ENCODE measurements at places on chromosomes 13 and 19. TPM values are rescaled to one million over a fixed set of nuclear protein-coding genes. Genes with fewer than 3 reads are reported as not detected.

The PTPRH gene
- total RNA-seq: 1.00 TPM

The DKKL1 gene
- not detected for total RNA-seq

The DIRAS1 gene
- total RNA-seq: 1.1 TPM

The SLC17A7 gene
- total RNA-seq: 2.3 TPM

The OR4F17 gene
- total RNA-seq: not detected

The COL5A3 gene
- total RNA-seq: 30.2 TPM

The ZNF225 gene
- 3.8 TPM for total RNA-seq

The EPSTI1 gene
- 18.2 TPM for total RNA-seq

The MISP gene
- total RNA-seq: 0.67 TPM

The ZSWIM4 gene
- 5.2 TPM for total RNA-seq

DNA sequence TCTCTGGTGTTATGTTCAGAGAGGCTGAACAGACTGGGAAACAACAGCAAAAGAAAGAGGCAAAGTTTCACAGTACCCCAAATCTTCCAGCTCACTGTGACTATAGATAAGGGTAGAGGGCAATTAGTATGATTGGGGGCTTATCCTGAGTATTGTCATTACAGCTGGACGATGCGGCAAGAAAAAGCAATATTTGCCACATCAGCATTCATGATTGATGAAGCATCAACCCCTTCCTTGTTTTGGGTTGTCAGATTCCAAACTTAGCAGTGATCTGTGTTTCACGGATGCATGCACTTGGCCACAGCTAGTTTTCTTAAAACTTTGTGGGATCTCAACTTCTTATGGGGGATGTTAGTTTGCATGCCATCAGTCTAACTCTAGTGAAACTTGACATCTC, 348.8 kb upstream of the SLITRK5 start:
- DNase-seq: no peak

DNA sequence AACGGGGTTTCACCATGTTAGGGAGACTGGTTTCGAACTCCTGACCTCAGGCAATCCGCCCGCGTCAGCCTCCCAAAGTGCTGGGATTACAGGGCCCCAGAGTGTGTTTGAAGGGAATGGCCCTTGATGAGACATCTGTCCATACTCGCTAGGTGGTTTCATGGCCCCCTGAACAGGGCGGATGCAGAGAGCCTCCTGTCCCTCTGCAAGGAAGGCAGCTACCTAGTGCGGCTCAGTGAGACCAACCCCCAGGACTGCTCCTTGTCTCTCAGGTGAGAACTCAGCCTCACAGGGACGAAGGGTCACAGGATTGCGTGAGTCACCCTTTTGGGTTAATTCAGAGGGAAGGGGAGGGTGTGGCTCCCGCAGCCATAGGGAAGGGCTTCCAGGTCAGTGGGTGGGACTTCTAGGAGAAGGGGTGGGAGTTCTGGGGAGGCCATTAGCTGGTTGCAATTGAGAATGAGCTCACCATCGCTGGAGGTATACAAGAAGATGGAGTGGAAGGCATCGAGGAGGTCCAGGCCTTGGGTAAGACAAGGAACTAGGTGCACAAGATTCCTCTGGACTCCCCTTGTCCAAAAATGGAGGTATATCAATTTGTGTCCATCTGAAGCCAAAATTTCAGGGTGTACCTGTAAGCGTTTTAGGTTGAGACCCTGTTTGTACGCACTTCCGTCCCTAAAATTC, 9.2 kb downstream of the SHD start:
- no peak for DNase-seq

DNA sequence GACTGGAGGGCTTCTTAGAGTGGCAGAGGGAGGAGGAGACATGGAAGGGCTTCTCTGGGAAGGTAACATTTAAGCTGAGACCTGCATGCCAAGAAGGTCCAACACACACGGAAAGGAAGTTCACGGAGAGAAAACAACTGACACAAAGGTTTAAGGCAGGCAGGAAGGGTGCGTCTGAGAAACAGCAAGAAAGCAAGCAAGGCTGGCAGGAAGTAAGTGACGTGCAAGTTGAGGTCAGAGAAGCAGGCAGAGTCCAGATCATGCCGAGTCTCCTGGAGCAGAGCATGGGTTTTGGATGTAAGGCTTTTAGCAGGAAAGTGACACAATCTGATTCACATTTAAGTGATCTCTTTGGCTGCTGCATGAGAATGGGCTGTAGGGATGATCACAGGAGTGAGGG, 60.5 kb downstream of the ATP7B start:
- DNase-seq: peak; percentile 49

- peak; percentile 96 for DNase-seq
Measured at GRCh38 chr19:850221-850978, 1.7 kb upstream of the ELANE start.

GRCh38 chr13:100362371-100362770, 226.2 kb downstream of the GGACT start:
- no peak for DNase-seq

GRCh38 chr19:45769821-45770191, 754 bp upstream of the SIX5 start:
- no peak for DNase-seq

- DNase-seq: peak; percentile 97
Measured at GRCh38 chr19:57435062-57435978, at the start of gene ZNF749. TSS of gene ZNF749 (plus strand) at chr19:57435325. CDS start at chr19:57435579, 254 bp downstream.

DNA sequence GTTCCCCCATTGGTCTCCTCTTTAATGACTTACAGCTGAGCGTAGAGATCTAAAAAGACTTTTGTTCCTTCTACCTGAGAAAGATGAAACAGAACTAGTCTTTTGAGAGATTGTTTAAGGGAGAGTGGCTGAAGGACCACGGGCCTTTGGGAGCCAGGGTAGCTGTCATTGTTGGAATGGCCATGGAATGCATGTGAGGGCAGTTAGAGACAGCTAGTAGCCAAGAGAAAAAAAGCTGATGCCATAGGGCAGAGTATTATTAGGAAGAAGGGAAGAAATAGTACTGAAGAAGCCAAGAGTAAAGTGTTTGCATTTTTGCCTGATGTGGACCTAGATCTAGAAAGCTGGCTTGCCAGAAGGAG, 5.6 kb downstream of the ZNF507 start:
- DNase-seq: no peak

DNA sequence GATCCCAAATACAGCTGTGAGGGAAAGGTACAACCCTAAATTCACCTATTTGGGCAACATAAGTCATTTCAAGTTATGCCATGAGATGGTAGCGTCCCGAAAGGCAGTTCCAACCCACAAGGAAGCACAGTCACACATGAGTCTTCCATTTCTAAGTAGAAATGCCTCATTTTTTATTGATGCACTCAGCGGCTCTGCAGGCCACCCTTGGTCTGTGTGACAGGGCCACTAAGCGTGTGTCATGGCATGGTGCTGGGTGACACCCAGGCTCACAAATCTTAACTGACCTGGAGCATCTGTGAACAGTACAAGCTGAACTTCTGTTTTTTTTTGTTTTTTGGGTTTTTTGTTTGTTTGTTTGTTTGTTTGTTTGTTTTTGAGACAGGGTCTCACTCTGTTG, 15.1 kb downstream of the RAB20 start:
- DNase-seq: no peak

DNA sequence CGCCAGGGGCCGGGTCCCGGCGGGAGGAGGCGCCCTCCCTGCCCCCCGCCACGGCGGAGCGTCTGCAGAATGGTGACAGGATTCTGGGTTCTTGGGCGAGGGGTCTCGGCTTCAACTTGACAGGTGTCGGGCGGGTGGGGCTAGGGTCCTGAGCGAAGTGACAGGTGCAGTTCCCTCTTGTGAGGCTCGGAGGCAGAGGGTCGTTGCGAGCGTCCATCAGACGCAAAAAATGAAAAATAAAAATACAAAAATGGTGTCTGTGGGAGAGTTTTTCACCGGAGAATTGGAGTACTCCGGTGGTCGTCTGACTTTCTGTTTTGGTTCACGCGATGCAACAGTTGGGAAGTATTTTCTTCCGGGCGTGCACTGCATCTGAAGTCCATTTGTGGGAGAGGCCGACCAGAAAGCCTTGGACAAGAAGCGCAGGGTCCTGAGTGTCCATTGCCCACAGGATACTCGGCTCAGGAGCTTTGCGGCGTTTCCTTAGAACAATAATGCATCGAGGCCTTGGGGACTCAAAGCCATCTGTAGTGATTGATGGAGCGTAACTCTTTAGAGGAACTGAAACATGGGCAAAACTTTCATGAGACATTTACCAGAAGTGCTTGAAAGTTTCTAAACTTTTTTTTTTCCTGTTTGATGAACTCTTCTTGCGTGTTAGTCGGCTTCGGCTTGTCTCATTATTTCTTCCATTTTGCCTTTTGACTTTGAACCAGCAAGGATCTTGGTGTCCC, 759 bp downstream of the RB1 start:
- no peak for DNase-seq

DNA sequence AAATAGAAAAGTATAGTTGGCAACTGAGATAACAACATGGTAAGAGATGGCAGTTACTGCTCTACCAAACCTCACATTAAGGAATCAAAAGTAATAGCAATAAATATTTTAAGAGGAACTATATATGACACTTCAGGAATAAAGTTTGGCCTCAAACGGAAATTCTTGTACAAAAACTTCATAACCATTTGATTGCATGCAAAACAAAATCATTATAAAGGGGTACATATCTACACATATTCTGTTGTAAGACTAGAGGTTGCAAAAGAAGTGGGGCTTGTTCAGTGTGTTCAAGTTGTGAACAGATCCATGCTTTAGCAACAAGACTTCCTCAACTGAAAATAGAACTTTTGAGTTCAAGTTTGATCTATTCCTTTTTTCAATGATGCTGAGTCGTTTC, 133.5 kb upstream of the MIR17HG start:
- DNase-seq: no peak

- DNase-seq: no peak
Measured at GRCh38 chr13:103102482-103102881, 36.3 kb upstream of the SLC10A2 start.

GRCh38 chr13:20395061-20395916, 130.4 kb downstream of the CRYL1 start:
- DNase-seq: no peak

DNA sequence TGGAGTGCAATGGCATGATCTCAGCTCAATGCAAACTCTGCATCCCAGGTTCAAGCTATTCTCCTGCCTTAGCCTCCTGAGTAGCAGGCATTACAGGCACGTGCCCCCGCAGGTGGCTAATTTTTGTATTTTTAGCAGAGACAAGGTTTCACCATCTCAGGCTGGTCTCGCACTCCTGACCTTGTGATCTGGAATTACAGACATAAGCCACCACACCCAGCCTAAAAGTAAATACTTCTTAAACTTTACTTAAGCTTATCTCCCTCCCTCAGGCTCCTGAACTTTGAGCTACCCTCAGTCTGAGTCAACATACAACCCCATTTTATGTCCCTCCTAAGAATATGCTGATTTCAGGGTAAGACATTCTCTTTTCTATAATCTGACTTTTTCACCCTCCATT, 66.1 kb downstream of the ZNF486 start:
- DNase-seq: no peak

DNA sequence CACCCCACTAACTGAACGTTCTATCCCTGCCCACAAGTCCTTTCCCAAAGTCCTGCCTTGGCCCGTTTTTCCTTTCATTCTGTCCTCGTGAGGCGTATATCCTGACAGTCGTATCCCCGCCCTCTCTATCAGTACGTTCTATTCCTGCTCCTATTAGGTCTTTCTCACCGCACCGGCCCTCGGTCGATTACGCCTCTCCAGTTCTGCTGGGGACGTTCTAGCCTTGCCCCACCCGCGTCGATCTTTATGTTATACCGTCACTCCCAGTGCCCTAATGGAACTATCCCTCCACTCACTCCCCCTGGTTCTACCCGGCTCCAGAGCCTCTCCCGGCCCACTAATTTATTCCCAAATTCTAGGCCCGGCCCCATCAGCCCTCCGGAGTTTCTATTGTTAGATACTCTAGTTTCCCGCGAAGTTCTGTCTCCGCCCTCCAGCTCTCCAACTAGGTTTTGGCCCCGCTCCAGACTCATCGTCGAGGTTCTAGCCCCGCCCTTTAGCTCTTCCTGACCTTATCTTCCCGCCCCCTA, 2.0 kb downstream of the PLAUR start:
- peak; percentile 98 for DNase-seq

DNA sequence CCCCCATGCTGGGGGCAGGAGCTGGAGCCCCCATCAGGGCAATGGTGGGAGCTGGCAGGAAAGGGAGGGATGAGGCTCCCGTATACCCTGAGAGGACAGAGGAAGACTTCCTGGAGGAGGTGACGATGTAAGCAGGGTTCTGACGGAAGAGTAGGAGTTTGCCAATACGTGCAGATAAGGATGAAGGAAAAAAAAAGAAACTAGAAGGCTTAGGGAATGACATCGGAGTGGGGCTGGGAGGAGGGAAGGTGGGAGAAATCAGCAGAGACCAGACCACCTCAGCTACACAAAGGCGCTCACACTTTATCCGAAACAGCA, 32.3 kb downstream of the ARHGEF18 start:
- no peak for DNase-seq

DNA sequence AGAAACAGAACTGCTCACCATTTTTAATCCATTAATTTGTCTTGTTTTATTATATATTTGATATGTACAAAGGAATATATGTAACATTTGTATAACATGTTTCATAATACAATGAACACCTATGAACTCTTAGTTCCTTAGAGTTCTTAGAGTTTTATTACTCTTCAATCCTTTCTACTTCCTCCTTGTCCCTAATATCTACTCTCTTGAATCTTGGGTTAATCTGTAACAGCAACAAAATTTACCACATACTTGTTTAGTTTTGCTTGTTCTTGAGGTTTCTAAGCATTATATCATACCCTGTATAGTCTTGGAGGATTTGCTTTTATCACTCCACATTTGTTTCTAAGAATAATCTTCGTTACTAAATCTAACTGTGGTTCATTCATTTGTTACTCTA, 151.4 kb downstream of the PDS5B start:
- no peak for DNase-seq

DNA sequence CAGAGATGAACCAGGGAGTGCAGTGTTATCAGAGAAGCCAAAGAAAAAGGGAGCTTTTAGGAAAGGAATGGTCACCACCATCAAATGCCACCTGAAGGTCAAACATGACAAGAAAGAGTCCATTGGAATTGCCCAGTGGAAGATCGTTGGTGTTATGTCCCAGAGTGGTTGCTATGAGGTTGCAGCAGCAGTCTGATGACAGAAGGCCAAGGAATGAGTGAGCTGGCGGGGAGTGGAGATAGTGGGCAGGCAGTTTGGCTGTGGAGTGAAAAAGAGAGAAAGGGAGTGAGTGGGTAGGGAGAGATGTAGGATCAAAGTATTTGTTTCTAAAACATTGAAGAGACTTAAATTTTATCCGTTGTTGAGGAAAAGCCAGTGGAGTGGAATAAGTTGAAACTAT, 117.4 kb upstream of the WASF3 start:
- DNase-seq: no peak

DNA sequence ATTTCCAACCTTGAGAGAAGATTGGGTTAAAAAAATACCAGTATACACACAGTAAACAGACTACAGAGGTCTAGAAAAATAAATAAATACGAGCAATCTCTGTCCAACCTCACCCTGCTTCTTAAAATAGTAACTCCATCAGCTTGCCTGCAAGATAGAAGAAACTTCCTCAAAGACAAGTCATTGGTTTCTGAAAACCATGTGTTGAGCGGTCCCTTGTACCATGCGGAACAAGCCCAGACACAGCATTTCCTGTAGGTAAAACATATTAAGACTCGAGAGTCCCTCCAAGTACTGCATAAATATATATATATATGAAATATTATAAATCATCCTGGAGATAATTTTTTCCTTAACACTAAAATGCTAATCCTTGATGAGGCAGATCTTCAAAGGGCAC, 157.4 kb downstream of the MZT1 start:
- no peak for DNase-seq

GRCh38 chr13:104181526-104182231, 1115.5 kb upstream of the SLC10A2 start:
- no peak for DNase-seq
